CD4-positive, alpha-beta T cell treated with Interferon gamma for 1 hour (primary cell): ENCODE measurements at places on chromosomes 12 and 14.

- no peak for DNase-seq
These were observed 73.4 kb downstream of the MNAT1 start for GRCh38 chr14:60807971-60808370.

- DNase-seq, result no peak
These were observed 81.2 kb downstream of the PCNX1 start for GRCh38 chr14:70988452-70988851.

- DNase-seq, result no peak
These were observed 247.0 kb downstream of the PHLDA1 start for GRCh38 chr12:75784591-75784990.

GRCh38 chr12:112161711-112162110 lies 36.4 kb downstream of the TRAFD1 start:
- DNase-seq, result no peak

GRCh38 chr12:123948796-123949769 lies 23.5 kb downstream of the CCDC92 start:
- no peak for DNase-seq

DNA sequence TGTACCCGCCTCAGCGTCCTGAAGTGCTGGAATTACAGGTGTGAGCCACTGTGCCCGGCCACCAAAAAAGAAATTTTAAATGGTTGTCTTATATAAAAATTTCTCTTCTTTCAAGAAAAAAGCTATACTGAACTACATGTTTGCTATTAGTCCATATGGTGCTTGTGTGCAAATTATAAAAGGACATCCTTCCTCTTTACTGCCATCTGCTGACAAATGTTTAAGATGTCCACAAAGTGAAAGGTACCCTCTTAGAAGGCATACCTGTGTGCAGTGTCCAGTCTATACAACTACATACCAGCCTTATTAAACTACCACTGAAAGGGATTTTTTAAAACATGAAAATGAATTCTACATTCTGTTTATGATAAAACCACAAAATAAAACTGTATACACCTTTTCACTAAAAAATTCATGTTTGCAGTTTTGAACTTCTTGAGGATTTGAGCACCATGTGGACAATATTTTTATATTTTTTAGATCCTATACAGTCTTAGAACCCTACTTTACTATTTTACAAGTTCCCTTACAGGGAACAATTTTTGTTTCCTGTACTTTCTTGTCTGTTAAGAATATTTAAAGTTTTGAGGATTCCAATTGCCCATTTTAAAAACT lies 32.8 kb upstream of the TOMM20L start:
- DNase-seq, result no peak

DNA sequence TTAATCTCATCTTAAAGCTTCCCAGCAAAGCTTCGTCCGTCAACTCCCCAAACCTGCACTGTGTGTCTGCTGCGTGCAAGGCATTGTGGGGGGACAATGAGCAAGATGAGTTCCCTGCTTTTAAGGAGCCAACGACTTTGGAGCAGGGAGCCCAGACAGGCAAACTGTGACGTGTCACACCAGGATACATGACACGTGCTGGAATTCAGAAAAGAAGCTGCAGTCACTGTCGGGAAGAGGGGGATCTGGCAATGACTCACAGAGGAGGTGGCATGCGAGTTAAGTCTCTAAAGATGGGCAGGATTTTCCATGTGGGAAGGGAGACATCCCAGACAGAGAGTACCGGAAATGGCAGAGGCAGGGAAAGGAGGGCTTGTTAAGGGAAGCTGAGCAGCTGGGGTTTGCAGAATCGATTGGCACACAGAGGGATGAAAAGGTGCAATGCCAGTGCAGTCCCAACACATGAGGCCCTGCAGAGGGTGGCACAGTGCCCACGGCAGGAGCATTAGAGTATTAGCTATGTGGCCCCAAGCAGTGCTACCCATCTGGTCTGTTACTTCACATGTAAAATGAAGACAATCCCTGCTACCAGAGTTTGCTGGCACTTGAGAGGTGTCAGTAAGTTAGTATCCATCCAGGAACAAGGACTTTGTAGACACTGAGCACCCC lies 52.9 kb downstream of the SETD3 start:
- DNase-seq, result no peak

- no peak for DNase-seq
These were observed 198.0 kb upstream of the DCN start for GRCh38 chr12:91380631-91381030.

DNA sequence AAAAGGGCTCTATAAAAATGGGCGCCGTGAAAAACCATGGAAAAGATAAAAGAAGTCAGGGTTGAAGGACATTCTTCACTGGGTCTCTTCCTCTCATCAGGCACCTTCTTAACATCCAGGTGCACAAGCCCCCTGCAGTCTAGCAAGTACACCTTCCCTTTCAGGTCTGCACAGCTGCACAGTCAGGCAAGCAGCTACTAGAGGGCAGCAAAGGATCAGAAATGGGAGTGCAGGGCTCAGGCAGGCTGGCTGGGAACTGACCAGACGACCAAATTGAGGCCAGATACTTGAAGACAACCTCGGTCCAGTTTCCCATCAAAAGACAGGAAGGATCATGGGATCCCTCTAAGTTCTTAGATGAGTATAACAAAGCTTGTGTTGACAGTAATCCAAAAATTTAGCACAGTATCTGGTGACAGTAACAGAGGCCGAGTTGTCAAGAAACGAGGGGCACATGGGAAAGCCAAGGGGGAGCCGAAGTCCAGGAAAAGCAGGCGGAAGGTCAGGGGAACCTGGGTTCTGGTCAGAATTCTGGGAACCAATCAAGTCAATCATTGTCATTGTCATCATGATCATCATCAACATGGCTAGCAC lies 10.1 kb upstream of the GRIP1 start:
- peak; percentile 40 for DNase-seq

GRCh38 chr14:71441126-71441525 lies 491.1 kb upstream of the RGS6 start:
- DNase-seq, result no peak
